Posterior cingulate gyrus (tissue), 11 donors: ENCODE measurements at places on chromosomes 13 and 19.

- no peak for DNase-seq
These were observed 7.4 kb downstream of the MLLT1 start for GRCh38 chr19:6272411-6272791.

DNA sequence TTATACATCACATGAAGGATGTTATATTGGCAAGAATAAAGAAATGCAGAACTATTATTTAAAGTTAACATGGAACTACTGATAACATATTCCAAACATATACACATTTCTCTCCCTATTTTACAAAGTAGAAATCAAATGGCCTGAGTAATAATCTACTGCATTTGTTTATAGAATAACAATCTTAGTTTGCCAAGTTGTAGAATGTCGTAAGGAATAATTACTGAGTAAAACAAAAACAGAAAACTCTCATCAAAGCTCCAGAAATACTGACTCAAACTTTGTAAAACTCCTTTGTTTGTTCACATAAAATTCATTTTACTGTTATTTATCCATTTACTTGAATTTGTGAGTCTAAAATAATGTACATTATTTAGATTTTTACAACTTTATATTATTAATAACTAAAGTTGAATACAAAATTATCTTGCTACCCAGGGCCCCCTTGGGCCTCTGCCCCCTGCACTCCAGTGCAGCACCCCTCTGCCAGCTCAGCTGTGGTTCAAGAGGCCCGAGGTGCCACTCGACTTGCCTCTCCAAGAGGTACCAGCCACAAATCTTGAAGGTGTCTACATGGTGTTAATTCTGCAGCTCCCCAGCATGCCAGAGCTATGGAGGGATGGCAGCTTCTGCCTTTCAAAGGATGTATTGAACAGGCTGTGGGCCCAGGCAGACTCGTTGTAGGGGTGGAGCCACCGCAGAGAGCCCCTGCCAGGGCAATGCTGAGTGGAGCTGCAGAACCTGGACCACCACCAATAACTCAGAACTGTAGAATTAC, 2819.7 kb downstream of the PCDH9 start:
- DNase-seq = peak; percentile 43

DNA sequence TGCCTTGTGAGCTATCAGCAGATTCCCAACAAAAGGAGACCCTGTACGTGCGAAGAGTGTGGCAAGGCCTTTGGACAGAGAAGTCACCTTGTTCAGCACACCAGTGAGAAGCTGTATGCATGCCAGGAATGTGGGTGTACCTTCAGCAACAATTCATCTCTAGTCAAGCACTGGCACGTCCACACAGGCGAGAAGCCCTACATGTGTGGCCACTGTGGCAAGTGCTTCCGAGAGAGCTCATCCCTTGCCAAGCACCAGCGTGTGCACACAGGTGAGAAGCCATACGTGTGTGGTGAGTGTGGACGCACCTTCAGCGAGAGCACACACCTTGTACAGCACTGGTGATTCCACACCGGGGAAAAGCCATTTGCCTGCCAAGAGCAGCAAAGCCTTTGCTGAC, 7.6 kb upstream of the ZSCAN22 start:
- DNase-seq = no peak

- DNase-seq = no peak
These were observed 22.0 kb upstream of the LRRC4B start for GRCh38 chr19:50590191-50590590.

GRCh38 chr13:62033934-62034333, 618.3 kb upstream of the PCDH20 start:
- no peak for DNase-seq

- no peak for DNase-seq
These were observed 13.3 kb downstream of the TSKS start for GRCh38 chr19:49749771-49750170.

GRCh38 chr19:30557927-30558557, 185.9 kb downstream of the ZNF536 start:
- DNase-seq = peak; percentile 19

DNA sequence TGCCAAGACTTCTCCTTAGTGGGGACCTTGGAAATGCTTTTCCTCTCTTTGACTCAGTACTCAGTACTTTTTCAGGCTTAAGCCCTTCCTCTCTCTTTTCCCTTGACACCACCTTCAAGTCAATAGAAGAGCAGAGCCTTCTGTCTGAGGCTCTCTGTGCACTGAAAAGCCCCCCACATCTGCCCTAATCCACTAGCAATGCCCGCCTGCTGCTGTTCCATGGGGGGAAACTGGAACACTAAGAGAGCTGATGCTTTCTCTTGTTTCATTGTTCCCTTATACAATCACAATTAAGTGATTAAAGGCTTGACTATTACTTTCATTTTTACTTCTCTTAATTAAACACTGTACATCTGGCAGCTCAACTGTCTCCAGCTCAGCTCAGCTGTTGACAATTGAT, 254.5 kb downstream of the SLITRK6 start:
- DNase-seq = no peak

DNA sequence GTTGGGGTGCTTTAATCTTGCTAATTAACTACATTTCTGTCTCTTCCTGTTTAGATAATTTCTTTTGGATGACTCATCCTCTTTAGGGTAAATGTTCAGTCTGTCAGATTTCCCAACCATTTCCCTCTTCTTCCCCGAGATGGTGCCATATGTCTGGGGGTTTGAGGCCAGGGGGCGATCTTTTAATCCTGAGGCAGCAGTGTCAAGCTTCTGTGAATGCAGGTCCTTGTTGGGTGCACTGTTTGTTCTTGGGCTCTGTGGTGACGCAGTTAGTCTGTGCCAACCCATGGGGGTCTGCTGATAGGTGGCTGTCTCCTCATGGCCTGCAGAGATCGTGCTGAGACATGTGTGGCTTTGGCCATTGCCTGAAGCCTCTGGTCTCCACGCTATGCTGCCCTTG, 420.4 kb downstream of the NDFIP2 start:
- peak; percentile 55 for DNase-seq

DNA sequence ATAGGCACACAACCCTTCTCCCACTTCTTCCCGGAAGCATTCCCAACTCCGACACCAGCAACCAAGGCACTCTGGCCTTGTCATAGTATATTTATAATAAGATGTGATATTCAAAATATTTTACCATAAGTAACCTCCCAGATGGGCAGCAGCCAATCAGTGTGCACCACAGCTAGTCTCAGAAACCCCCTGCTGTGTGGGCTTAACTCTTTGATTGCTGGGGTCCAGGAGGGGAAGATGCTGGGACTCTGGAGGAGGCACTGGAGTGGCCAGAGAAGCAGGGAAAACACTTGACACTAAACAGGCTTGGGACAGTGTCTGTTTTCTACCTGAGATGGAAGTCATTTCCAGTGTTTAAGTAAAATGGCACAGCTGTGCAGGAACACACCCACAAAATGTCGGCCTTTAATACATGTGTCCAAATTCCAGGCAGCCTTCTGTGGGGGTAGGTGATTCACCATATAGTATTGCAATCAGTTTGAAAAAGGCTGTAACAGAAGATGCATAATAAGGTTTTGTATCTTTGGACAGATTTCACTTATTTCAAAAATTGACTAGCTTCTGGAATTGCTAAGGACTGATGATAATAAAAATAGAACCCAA, 100.7 kb downstream of the MBNL2 start:
- DNase-seq = no peak

DNA sequence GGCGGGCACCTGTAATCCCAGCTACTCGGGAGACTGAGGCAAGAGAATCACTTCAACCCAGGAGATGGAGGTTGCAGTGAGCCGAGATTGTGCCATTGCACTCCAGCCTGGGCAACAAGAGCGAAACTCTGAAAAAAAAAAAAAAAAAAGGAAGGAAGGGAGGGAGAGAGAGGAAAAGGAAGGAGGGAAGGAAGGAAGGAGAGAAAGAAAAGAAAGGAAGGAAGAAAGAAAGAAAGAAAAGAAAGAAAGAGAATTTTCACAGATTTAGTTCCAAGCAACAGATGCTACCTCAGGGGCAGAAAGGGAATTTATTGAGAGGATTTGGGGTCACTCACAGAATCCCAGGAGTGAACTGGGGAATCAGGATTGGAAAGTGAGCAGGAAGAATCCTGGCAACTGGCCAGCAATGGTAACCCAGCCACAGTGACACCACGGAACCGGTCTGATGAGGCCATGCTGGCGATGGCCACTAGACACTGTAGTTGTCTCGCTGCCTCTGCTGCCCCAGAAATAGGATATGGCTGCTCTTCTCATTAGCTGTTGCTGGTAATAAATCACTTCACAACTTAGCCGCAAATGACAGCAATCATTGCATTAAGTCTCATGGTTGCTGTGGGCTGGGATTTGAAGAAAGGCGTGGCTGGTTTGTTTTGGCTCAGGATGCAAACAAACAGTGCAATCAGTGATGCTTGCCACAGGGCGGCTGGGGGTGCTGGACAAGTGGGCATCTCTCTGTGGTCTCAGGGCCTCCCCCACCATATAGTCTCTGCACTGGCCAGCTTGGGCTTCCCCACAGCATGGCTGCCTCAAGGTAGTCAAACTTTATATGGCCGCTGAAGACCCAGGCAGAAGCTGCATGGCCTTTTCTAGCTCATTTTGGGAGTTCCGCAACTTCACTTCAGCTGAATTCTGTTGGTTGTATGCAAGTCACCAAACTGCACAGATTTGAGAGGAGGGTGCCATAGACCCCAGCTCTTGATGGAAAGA, 5.2 kb upstream of the BCAM start:
- no peak for DNase-seq

GRCh38 chr19:42553292-42554045, 25.2 kb upstream of the CEACAM1 start:
- no peak for DNase-seq

- DNase-seq = peak; percentile 91
These were observed at the start of gene HOOK2 for GRCh38 chr19:12774588-12775555. Gene HOOK2 (minus strand): TSS chr19:12775552. CDS start chr19:12775449, 103 bp downstream.

- no peak for DNase-seq
These were observed 466.6 kb downstream of the FGF9 start for GRCh38 chr13:22137361-22138050.

DNA sequence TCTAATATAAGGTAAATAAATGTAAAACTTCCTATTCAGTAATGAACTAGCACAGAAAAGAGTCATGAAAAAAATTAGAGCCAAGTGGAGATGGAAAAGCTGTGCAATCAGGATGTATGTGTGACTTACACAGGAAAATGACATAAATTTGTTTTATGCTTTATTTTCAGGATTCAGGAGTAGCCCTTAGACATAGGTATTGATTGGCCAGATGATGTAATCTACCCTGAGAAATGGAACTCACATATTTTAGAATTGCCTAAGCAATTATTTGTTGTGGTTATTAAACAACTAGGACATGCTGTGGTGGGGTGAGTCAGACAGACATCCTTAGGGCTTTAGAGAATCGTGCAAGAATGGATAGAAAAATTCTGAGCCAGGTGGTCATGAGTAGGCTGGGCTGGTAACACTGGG, 110.6 kb downstream of the PCDH9 start:
- DNase-seq = no peak

DNA sequence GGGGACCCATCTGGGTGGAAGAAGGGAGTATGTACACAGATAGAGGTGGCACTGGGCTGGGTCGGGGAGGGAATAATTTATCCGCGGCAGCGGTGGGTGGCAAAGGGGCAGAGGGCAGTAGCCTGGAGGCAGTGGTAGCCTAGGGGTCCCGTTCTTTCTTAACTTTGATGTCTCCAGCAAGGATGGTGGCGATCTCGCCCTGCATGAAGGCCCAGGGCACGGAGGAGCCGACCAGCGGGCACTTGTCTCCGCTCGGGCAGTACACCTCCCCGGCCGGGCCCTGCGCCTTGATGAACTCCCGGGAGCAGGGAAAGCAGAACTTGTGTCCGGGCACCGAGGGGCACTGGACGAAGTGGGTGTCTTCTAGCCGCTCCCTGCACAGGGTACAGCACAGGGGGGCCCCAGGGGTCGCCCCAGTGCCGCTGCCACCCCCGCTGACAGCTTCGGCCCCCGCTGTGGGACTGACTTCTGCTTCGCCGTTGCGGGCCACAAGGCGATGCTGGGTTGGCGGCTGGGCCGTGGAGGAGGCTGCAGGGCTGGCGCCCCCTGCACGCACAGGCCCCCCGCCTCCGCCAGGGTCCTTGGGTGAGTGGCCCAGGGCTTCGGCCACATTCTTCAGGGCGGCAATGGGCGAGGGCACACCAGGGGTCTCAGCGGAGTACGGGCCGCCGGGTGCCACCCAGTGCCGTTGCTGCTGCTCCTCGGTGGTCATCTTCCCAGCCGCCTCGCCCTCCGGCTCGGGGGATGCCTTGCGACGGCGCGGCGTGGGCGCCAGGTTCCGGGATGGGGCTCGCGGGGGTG, 1.9 kb downstream of the IRF2BP1 start:
- DNase-seq = peak; percentile 87

DNA sequence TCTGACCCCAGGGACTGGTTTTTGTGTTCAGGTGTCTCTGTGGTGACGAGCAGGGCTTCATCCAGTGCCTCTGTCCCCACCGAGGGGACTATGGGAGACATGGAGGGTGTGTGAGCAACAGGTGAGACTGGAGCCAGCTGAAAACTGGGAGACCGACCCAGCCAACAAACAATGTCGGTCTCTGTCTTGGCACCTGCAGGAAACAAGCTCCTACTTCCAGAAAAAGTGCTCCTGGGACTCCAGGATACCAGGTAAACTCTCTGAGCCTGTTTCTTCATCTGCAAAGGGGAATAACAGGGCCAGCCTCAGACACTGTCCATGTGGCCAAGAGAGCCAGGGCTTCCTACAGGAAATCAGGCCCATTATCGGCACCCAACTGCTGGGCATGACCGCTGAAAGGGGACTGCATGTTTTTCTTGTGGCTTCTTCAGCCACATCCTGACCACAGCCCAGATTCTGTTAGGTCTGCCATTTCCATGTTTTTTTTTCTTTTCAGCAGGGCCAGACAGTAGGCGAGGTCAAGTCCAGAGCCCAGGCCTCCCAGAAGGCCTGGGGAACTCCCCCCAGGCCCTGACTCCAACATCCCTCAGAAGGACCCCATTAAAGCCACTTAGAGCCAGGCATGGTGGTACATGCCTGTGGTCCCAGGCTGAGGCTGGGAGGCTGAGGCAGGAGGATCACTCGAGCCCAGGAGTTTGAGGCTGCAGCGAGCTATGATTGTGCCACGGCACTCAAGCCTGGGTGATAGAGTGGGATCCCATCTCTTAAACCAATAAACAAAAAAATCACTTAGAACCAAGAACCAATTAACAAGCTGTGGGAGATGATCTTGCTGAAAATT, 836 bp upstream of the BST2 start:
- no peak for DNase-seq

DNA sequence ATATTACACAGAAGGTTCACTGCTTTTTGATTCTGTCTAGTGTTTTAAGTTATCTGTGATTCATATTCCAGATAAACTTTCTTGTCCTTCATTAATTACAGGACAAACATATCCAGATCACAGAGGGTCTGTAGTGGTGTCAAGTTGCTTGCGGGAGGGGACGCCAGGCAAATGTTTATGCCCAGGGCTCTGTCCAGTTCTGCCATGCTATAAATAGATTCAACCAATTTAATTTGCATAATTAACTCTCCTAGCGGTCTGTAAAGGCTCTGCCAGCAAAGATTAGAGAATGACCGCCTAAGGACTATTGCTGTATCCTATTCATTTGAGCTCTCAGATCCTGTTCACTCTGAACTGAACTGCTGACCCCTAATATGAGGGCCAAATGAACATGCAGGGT, 59.7 kb upstream of the TRPC4 start:
- DNase-seq = no peak
